ENCODE measurements at places on chromosomes 1 and 21.

GRCh38 chr21:18369115-18369514, 34.5 kb downstream of the TMPRSS15 start:
- no peak for DNase-seq

- DNase-seq: no peak
Measured at GRCh38 chr1:198003468-198003867, 86.3 kb downstream of the LHX9 start.

DNA sequence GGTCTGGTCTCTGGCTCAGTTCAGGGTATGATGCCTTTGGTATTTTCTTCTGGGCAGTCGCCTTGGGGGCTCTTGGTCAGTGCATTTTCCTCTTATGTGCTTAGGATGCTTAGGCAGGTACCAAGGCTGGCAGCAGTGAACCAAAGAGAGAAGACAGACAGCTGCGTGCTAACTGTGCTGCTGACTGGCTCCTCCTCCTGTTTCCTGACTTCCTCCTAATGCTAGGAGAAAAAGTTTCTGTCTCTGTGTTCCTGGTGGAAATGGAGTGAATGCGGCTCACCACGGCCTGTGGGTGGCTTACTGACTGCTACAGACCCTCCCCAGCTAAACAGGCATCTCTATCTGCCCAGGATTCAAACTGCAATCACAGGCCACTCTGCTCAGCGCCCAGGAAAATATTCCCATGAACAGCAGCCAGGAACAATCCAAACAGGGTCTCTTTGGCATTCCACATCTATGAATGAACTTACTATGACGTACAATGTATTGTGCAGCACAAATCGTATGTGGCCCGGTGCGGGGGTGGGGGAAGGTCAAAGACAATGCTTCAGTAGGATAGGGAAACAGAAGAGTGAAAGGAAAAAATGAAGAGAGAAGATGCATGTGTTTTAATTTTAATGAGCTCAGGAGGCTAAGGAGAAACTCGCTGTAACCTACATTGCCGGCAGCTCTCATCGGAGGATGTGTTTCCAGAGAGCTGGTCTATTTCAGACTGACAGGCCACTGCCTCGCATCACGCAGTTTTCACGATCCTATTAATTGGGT, 2.8 kb downstream of the ABCG1 start:
- DNase-seq: no peak

GRCh38 chr1:207903053-207903452, 7.9 kb downstream of the CD34 start:
- DNase-seq: no peak

- DNase-seq: no peak
Measured at GRCh38 chr1:229466887-229467286, 33.0 kb upstream of the ACTA1 start.

GRCh38 chr1:210536254-210536961, 207.7 kb downstream of the HHAT start:
- DNase-seq: no peak

GRCh38 chr1:153397924-153398651, 7.2 kb upstream of the S100A8 start:
- DNase-seq: no peak

- DNase-seq: no peak
Measured at GRCh38 chr1:55773211-55773940, 558.2 kb upstream of the USP24 start.

- DNase-seq: no peak
Measured at GRCh38 chr1:185207170-185207569, 50.2 kb downstream of the SWT1 start.

- no peak for DNase-seq
Measured at GRCh38 chr1:101183388-101183699, 53.5 kb upstream of the S1PR1 start.

GRCh38 chr1:147072482-147073432, 99.5 kb downstream of the PRKAB2 start:
- DNase-seq: no peak

GRCh38 chr1:161226759-161227158, 899 bp downstream of the TOMM40L start:
- DNase-seq: no peak

DNA sequence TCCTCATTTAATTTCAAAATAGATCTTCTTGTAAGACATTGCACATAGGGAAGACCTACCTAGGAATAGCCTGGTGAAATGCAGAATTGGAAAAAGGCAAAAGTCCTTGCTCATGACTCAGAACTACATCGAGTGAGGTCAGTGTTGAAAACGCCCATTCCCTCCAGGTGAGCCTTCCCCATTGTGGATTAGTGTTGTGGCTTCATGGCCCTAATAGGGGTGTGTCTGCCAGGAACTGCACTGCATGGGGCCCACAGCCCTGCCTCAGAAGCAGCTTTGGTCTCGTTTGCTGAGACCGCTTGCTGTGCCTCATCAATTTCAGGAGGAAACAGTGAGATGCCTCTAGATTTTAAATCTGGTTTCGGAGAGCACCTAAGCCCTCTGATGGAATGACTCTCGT, 17.0 kb downstream of the TFF3 start:
- no peak for DNase-seq

- DNase-seq: no peak
Measured at GRCh38 chr1:225891229-225891972, 2.5 kb upstream of the LEFTY1 start.

DNA sequence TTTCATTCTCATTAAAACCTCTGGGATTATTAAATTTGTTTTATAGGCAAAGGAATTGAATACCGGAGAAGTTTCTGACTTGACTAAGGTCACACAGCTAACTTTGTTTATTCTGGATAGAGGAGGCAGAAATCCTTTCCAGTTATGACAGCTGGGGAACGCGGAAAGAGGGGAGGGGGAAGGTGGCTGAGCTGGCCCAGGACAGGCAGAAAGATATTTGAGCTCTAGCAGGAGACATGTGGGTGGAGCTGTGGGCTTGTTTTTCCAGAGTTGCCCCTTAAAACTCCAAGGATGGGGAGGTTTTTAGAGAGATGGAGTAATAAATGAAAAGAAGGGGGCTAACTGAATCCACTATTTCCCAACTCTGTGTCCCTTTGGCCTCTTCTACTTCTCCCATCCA, 27.8 kb downstream of the FOXD2 start:
- no peak for DNase-seq

GRCh38 chr1:227994632-227995300, 12.0 kb upstream of the WNT3A start:
- DNase-seq: no peak

DNA sequence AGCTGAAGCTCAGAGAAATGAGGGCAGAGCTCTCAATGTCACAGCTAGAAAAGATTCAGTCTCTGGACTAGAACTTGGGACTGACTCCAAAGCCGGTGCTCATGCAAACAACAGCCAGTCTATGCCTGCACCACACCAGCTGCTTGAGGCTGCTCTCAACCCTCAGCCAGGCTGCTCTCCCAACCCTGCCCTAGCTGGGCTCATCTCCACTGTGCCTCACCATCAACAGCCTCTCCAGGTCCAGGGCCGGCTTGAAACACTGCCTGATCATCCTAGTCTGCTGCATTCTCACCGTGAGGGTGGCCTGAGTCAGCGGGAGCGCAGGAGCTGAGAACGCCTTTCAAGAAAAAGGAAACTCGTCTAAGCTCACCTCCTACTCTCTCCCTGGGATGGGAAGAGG, 94.5 kb downstream of the PTPRU start:
- no peak for DNase-seq

- DNase-seq: no peak
Measured at GRCh38 chr1:14756589-14757285, 158.3 kb downstream of the KAZN start.

DNA sequence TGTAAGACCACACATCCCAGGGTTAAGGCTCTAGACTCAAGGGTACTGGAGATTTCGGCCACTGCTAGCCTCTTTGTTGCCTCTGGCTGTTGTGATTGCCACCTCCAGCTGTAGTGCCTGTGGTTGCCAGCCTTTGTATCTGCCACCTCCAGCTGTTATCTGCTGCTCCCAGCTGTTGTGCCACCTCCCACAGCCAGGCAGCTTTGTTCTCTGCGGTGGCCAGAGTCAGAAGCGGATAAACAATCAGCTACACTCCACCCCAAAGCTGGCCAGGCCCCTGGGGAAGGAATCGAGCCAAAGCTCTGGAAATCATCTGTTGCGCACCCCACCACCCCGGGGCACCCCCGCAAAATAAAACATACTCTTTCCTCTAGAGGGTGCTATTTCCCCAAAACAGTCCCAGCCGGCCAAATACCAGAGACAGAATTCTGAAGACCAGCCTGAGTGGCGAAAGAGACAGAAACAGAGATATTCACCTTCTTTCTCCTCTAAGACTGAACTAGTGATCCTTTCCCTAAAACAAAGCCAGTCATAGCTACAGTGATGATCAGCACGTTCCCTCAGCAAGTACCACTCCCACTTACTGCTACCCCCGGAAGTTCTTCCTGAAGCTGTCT, 14.8 kb upstream of the PIGM start:
- no peak for DNase-seq

DNA sequence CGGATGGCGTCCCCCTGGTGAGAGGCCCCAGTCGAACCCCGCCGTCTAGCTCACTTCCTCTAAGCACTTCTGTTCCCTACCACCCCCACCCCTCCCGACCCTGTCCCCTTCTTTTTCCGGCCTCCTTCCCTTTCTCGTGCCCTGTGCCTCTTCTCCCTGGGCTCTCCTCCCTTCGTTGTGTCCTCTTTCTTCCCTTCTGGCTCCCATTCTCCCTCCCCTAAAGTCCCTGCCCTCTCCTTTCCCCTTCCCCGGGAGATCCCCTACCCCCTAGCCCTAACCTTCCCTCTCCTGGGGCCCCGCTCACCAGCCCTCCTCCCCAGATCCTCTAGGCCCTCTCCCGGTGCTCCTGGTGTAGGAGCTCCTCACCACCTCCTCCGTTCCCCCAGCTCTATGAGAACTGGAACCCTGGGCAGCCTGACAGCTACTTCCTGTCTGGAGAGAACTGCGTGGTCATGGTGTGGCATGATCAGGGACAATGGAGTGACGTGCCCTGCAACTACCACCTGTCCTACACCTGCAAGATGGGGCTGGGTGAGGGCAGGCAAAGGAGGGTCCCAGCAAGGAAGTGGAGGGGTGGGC, 15.9 kb downstream of the BCAN start:
- no peak for DNase-seq

DNA sequence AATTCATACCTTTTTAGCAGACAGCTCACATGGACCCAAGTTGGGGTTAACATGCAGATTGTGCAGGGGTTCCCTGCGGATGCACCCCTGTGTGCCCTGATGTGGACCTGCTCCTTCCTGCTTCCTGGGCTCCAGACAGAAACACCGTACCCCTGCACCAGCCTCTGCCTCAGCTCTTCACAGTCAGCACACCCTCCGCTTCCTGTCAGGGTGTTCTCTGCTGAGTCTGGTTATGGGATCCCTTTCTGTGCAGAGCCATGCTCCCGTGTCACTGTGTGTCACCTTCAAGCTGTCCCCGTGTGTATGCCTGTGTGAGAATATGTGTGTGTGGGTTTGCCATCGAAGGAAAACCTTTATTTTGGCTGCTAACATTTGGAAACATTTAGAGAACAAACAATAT, 48.7 kb upstream of the KCNJ15 start:
- DNase-seq: no peak

- DNase-seq: no peak
Measured at GRCh38 chr1:219347921-219348391, 174.3 kb downstream of the LYPLAL1 start.

GRCh38 chr1:208165659-208166058, 78.5 kb downstream of the PLXNA2 start:
- DNase-seq: no peak

GRCh38 chr1:36115200-36115669, 9.8 kb downstream of the COL8A2 start:
- DNase-seq: no peak

DNA sequence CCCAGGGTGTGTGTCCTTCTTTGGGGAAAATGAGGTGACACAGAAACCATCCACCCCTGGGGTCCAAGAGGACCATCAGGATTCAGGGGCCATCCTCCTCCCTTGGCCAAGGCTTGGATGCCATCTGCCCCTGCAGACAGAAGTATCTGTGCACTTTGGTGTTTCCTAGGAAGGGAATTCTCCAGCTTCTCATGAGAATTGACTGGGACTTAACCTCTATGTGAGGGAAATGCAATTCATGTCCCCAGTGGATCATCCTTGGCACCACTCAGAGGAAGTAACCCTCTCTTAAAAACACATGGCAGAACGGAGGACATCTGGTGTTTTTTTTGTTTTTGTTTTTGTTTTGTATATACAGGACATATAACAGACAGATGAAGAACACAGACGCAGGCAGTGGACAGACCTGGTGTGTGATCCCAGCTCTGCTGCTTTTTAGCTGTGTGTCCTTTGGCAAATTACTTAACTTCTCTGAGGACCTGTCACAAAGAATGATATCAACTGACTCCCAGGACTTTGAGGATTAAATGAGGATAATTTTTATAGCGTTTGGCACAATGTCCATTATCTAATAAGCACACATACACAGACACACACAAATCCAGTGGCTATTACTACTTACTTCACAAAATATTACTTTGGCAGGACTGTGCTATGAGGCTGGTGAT, 3.8 kb downstream of the TNN start:
- no peak for DNase-seq

DNA sequence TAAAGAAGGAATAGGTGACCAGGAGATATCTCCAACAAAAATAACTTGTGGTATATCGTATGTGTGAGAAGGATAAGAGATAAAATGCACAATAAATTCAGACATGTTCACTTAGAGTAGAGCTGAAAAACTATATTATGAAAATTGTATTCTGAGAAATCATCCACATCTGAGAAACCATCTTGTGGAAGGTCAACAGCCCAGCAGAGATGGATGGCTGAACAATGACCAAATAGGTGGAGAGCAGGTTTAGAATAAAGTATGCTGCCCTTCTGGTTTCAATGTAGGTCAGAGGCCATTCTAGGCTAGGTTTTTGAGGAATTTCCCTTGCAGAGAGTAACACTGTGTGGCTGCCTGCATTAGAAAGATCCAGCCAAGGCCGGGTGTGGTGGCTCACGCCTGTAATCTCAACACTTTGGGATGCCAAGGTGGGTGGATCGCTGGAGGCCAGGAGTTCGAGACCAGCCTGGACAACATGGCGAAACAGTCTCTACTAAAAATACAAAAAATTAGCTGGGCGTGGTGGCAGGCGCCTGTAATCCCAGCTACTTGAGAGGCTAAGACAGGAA, 8.8 kb upstream of the UAP1 start:
- DNase-seq: no peak

DNA sequence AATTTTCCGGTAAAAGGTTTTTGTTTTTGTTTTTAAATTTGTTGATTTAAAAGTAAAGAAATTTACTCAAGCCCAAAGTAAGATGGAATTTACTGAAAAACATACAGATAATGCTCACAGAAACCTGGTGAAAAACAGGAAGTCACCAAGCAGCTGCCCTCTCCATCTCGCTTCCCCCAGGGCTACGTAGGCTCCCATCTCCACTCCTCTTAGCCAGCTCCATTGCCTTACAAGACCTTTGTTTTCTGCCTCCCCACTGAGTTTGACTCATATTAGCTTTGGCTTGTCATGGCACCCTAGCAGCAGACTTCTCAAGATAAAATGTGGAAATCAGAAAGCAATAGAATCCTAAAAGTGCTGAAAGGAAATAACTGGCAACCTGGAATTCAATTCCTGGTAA, 57.9 kb downstream of the PHTF1 start:
- DNase-seq: no peak

GRCh38 chr1:213884402-213884801, 103.4 kb upstream of the PROX1 start:
- DNase-seq: no peak

- no peak for DNase-seq
Measured at GRCh38 chr1:33849211-33849610, 14.7 kb upstream of the HMGB4 start.

GRCh38 chr1:59007429-59007819, 223.6 kb upstream of the JUN start:
- no peak for DNase-seq

- DNase-seq: no peak
Measured at GRCh38 chr21:28132713-28133112, 860.0 kb downstream of the LTN1 start.
